ENCODE measurements at places on chromosomes 12 and 14. TPM values are rescaled to one million over a fixed set of nuclear protein-coding genes. Genes with fewer than 3 reads are reported as not detected.

TMEM132C gene
- total RNA-seq: not detected

GDF3 gene
- not detected for total RNA-seq

MUCL1 gene
- total RNA-seq: not detected

ARHGEF25 gene
- total RNA-seq: 6.5 TPM

TMCC3 gene
- total RNA-seq: 1.0 TPM

SPATS2 gene
- 37.1 TPM for total RNA-seq

TAS2R8 gene
- not detected for total RNA-seq

HOTAIR gene
- 0.16 TPM for total RNA-seq

RDH5 gene
- 2.6 TPM for total RNA-seq

BHLHE41 gene
- total RNA-seq: 1.9 TPM

KRT83 gene
- total RNA-seq: 4.1 TPM

CLEC1B gene
- not detected for total RNA-seq

NEUROD4 gene
- total RNA-seq: not detected

POU6F1 gene
- total RNA-seq: 0.83 TPM

IL26 gene
- total RNA-seq: not detected

AKAP3 gene
- total RNA-seq: not detected

ABCD4 gene
- total RNA-seq: 35.1 TPM

TAS2R7 gene
- not detected for total RNA-seq

JPH4 gene
- not detected for total RNA-seq

TXNDC16 gene
- 1.3 TPM for total RNA-seq

ASB2 gene
- total RNA-seq: 4.1 TPM

HHIPL1 gene
- total RNA-seq: 0.17 TPM

CD27 gene
- not detected for total RNA-seq

TTC7B gene
- 17.9 TPM for total RNA-seq

SRGAP1 gene
- total RNA-seq: 13.9 TPM

CCDC197 gene
- total RNA-seq: not detected

GPRC5D gene
- not detected for total RNA-seq

SLC25A47 gene
- not detected for total RNA-seq

SLCO1B1 gene
- total RNA-seq: 0.49 TPM

KRT4 gene
- total RNA-seq: 4.0 TPM

HOXC12 gene
- not detected for total RNA-seq

SDR9C7 gene
- not detected for total RNA-seq

NAV3 gene
- 15.7 TPM for total RNA-seq

LRIG3 gene
- 7.2 TPM for total RNA-seq

GPR68 gene
- total RNA-seq: 0.06 TPM

FAM161B gene
- total RNA-seq: 1.9 TPM

BAZ1A gene
- total RNA-seq: 30.0 TPM

INSM2 gene
- 0.06 TPM for total RNA-seq

SPIC gene
- total RNA-seq: not detected

IL22 gene
- not detected for total RNA-seq

FAM186B gene
- total RNA-seq: 0.08 TPM

KCNA1 gene
- not detected for total RNA-seq

GSC gene
- total RNA-seq: 0.29 TPM

FLRT2 gene
- total RNA-seq: 3.9 TPM

KCNH3 gene
- total RNA-seq: 3.0 TPM

IRAK3 gene
- 0.05 TPM for total RNA-seq

MAP1LC3B2 gene
- 1.2 TPM for total RNA-seq

TEX22 gene
- total RNA-seq: 0.20 TPM
